ENCODE measurements at places on chromosomes 13 and 19.

DNA sequence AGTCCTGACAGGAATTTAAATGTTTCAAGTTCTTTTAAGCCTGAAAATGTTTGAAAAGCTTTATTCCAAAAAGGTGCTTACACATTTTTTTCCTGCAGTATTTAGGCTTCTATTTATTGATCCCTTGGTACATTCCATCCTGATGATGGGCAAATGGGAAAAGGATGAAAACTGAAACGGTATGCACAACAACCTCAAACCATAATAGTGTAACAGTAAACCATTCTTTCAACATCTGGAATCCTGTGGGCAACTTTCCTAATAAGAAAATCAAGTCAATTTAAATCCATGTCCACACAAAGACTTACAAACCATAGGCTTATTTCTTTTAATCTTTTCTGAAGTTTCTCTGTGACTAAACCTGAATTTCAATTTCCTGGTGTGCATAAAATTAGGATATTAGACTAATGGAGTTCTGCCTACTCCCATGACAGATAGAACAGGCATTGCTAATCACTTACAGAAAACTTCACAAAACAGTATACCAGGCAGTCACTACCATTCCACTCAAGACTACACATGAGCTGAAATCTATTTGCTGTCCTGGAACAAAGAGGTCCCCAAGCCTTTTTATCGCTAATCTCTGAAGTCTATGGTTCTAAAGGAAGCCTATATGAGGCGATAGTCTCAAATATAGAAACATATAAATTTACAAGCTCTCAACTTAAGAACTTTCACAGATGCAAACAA is 103.3 kb downstream of the DLEU7 start:
- no peak for DNase-seq

GRCh38 chr19:12880551-12881171 is 588 bp downstream of the DNASE2 start:
- no peak for DNase-seq

- DNase-seq: no peak
Measured at GRCh38 chr19:7856679-7857663, 17.2 kb downstream of the PRR36 start.

- no peak for DNase-seq
Measured at GRCh38 chr13:94020833-94021232, 458.6 kb downstream of the DCT start.

- DNase-seq: no peak
Measured at GRCh38 chr13:51155776-51156515, 44.9 kb upstream of the C13orf42 start.

DNA sequence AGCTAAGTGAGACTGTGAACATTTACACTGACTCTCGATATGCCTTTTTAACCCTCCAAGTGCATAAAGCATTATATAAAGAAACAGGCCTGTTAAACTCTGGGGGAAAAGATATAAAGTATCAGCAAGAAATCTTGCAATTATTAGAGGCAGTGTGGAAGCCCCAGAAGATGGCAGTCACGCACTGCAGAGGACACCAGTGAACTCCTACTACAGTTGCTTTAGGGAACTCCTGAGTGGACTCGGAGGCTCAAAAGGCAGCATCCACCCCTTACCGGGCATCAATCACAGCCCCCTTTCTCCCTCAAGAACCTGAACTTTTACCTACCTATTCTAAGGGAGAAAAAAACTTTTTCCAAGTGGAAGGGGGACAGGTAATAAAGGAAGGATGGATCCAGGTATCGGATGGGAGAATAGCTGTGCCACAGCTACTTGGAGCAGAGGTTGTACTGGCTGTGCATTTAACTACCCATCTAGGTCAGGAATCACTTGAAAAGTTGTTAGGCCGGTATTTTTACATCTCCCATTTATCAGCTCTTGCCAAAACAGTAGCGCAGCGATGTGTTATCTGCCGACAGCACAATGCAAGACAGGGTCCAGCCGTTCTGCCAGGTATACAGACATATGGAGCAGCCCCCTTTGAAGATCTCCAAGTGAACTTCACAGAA is 80.1 kb downstream of the ZNF486 start:
- peak; percentile 24 for DNase-seq

DNA sequence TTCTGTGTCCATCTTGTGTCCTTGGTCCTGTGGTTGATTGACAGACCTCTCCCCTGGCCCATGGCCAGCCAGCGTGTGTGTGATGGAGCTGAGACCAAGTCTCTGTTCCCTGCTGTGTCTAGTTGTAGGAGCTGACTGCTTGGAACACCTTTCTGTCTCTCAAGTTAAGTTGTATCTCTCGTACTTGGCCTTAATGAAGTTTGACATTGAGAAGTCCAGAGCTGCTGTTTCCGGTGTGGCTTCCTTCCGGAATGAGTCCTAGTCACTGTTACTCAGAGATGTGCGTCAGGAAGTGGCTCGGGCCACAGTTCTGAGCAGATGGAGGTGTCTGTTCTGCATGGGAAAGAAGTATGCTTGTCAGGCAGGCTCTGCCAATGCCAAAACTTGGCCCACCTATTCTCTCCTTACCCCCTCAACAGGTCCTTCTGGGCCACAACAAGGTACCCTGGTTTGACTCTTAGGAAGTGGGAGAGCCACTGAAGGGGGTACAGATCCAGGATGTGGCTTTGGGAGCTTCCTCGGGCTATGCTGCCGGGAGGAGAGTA is 54.3 kb downstream of the GATAD2A start:
- no peak for DNase-seq

DNA sequence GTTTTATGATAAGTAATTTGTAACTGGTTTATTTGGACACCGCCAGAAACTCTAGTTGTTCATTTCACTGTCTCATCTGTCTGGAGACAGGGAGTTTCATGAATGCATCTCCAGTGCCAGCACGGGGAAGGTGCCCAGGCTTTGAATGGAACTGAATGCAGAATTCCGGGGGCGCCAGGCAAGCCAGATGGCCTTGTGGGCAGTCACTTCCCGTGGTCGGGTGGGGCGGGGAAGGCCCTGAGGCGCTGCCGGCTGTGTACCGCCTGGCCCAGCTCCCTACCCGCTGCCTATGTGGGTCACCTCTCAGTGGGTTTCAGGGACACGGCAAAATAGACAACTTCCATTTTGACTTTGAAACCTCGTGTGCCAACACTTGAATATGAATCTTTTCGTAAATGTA is 28.8 kb upstream of the MCF2L start:
- DNase-seq: no peak

GRCh38 chr13:37775871-37776270 is 93.7 kb downstream of the TRPC4 start:
- DNase-seq: no peak

All from hindlimb muscle (tissue), 1 donor.